Stimulated activated CD4-positive, alpha-beta T cell treated with anti-CD3 and anti-CD28 coated beads, Interleukin-15, amount 100 ng/mL, for 24 hours (primary cell): ENCODE measurements at places on chromosomes 5 and 9.

DNA sequence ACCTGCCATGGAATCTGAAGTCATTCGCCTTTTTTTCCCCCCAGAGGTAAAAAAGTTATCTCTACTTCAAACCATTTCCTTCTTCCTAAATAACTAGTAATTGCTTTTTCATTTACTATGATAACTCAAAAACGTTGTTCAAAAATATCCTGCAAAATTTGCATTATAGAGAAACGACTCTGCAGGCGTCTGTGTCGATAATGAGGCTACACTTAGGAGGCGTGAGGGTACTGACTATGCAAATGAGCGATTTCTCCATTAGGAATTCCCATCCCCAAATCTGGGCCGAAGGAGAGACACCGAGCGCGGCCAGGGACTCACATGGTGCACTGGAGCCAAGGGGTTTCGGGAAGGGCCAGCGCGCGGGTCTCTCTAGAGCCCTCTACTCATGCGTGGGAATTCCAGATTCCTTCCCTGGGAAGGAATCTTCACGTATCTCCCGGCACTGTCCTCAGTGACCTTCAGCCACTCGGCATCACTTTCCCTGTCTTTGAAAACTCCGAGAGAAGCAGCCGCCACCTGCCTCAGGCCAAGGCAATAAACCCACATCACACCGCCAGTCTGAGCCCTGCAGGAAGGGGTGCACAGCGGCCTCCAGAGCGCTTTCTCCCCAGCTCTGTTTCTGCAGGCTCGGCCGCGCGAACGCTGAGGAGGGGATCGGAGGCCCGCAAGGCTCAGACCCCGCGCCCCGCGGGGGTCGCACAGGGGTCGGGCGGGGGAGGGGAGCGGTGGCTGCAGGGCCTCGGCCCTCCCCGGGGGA, 718 bp upstream of the DENND4C start:
- DNase-seq, result no peak

- no peak for DNase-seq
Observed at GRCh38 chr9:79020276-79020675, 551.5 kb upstream of the TLE4 start.

DNA sequence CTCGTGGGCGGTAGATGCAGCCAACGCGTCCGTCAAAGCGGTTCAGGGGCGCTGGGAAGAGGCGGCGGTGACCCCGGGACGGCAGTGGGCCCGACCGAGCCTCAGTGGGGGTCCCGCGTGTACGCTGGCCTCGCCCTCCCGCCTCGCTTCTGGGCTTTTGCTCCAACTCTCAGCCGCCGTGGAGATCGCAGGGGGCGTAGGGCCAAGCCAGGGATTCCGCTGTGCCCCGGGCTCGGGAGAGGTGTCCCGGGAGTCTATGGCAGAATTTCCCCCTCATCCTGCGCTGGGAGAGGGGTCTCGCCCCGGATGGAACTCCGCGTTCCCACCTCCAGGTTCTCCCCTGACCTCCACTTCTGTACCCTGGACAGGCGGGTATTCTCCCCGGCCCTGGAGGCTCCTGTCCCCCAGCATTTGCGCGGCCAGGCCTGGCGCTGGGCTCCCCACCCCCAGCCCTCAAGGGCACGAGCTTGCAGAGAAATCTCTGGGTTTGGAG, 131.9 kb downstream of the MRPL36 start:
- DNase-seq, result no peak

- DNase-seq, result no peak
Observed at GRCh38 chr9:16092142-16093091, 539.6 kb downstream of the CCDC171 start.

DNA sequence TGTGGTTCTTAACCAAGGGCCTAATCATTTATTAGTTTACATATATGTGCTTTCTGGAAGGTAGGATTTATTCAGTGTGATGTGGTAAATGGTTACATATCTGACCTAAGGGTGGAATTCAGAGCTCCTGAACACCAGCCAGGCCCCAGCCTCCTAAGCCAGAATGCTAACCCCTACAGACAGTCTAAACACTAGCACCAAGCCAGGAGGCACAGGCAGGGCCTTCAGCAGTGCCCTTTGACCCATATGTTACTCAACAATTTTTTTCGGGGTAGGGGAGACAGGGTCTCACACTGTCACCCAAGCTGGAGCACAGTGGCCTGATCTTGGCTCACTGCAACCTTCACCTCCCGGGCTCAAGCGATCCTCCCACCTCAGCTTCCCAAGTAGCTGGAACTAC, 40.3 kb downstream of the PRKACG start:
- no peak for DNase-seq

- no peak for DNase-seq
Observed at GRCh38 chr9:107504585-107505455, 15.3 kb upstream of the KLF4 start.

- no peak for DNase-seq
Observed at GRCh38 chr5:140488914-140489313, 58.5 kb upstream of the EIF4EBP3 start.

DNA sequence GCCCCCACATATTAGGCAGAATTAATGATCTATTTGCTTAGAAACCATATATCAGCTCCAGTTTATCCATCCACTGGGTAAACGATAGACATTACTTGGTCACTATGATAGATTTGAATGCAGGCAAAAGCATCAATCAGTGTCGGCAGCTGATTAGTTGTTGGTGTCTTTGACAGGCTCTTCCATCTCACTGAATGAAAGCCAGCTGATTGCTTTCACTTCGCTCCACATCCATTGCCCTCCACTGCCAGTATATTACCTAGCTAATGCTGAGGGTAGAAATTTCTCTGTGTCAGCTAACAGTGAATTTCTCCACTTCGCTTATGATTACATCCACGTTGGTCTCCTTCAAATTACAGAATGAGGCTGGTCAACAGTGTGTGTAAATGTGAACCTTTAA, 821.3 kb upstream of the TYRP1 start:
- no peak for DNase-seq

GRCh38 chr5:83517072-83517687, 45.6 kb downstream of the VCAN start:
- no peak for DNase-seq

- DNase-seq, result no peak
Observed at GRCh38 chr5:73155271-73156222, 17.4 kb upstream of the TMEM174 start.

- no peak for DNase-seq
Observed at GRCh38 chr5:105868038-105868780, 1802.5 kb downstream of the EFNA5 start.

GRCh38 chr9:78130853-78131252, 99.2 kb upstream of the GNAQ start:
- DNase-seq, result no peak

DNA sequence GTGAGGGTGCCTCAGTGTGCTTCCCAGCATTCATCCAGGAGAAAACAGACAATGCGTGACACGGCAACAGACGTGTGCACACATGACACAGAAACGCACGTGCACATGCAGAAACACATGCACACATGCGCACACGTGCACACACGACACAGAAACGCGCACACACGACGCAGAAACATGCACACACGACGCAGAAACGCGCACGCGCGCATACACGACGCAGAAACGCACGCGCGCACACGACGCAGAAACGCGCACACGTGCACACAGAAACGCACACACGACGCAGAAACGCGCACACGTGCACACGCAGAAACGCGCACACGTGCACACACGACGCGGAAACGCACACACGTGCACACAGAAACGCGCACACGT, 16.5 kb downstream of the TPPP start:
- DNase-seq, result no peak

GRCh38 chr9:82600536-82601292, 462.2 kb downstream of the RASEF start:
- no peak for DNase-seq

DNA sequence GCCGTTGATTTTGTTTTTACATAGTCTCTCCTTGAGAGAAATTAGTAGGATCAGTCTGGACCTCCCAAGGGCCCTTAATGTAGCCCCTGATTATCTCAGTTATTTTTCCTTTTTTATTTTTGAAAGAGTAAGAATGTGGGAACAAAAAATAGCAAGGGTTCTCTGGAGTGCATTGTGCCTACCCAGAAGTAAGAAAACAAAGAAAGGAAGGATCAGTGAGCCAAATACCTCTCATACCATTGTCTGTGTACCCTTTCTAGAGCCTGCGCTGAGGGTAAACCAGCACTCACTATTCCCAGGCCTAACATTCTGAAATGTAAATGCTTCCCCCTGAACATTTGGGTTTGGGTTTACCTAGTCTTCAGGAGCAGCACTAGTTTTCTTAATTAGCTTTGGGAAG, 213.0 kb upstream of the TARS1 start:
- no peak for DNase-seq

DNA sequence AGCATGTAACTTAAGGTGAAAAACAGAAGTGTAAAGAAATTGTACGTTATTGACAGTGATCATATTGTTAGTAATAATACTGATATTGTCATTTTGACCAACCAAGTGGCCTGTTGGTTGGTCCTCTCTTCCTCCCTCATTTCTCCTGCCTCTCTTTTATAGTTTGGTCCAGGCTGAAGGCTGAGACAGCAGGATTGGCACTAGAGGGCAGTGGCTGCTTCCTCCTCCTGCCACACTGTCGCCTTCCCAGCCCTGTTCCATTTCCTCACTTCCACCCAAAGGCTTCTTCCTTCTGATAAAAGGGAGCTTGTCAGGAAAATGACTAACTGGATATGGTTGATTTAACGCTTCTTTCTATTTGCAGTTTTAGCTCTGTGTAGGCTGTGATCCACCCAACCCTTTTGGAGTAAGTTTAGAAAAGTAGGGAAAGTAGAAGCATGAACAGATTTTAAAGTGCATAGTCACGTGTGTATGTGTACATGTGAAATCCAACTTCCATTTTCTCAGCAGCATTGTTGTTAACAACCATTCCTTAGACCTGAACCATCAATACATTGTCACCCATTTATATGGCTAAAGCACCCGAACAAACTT, 35.6 kb downstream of the PTCD2 start:
- DNase-seq, result no peak

- DNase-seq, result no peak
Observed at GRCh38 chr5:3599226-3600105, 3.8 kb downstream of the IRX1 start.

GRCh38 chr5:134178096-134178419, 1.3 kb upstream of the SKP1 start:
- no peak for DNase-seq

- no peak for DNase-seq
Observed at GRCh38 chr9:98311541-98311940, 56.1 kb upstream of the TBC1D2 start.

DNA sequence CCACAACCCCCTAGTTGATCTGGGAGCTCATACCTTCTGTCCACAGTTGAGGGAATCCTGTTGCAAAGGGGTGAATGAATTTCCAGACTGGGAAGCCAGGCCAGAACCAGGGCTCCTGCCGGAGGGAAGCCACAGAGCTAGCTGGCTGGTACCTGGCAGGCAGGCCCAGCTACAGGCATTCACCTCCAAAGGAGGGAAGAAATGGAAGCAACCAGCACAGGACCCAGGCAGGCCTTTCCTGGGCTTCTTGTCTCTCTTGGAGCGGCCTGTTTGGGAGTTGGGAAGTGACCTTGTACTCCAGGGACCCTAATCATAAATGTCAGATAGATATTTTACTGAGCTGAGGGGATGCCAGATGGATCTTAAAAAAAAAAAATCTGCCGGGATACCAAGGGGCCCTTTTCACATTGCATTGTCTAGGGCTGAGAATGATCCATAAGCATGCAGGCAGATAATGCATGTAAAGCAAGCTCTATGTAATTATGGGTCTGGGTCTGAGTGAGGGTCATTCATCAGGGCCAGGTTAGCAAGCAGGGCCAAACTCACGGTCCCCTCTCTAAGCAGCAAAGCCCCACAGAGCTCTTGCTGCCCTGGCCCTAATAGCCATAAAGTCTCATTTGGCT, 8.4 kb downstream of the NR2F1 start:
- DNase-seq, result no peak

- no peak for DNase-seq
Observed at GRCh38 chr9:35679091-35679490, 5.4 kb downstream of the CA9 start.

GRCh38 chr5:132019857-132020555, 8.5 kb upstream of the ACSL6 start:
- peak; percentile 84 for DNase-seq

DNA sequence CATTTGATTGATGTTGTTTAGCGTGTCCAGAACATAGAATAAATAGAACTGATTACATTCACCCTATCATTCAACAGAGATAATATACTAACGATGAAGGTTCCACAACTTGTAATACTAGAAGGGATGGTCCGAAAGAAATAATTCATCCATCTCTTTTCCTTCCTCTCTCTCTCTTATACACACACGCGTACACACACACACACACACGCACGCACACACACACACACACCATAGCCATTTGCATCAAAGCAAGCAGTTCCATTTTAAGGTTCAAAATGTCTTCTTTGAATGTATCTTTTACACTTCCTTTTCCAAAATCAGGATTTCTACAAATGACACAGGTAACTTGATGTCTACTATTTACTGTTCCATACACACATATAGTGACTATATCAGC, 887 bp downstream of the GDA start:
- no peak for DNase-seq

GRCh38 chr9:91495450-91495849, 71.8 kb upstream of the NFIL3 start:
- no peak for DNase-seq

GRCh38 chr9:113299800-113300292, 3.3 kb downstream of the RNF183 start:
- DNase-seq, result no peak

GRCh38 chr5:96410013-96410412, 23.0 kb downstream of the PCSK1 start:
- no peak for DNase-seq

GRCh38 chr5:139759219-139759721, 36.3 kb upstream of the PSD2 start:
- no peak for DNase-seq

DNA sequence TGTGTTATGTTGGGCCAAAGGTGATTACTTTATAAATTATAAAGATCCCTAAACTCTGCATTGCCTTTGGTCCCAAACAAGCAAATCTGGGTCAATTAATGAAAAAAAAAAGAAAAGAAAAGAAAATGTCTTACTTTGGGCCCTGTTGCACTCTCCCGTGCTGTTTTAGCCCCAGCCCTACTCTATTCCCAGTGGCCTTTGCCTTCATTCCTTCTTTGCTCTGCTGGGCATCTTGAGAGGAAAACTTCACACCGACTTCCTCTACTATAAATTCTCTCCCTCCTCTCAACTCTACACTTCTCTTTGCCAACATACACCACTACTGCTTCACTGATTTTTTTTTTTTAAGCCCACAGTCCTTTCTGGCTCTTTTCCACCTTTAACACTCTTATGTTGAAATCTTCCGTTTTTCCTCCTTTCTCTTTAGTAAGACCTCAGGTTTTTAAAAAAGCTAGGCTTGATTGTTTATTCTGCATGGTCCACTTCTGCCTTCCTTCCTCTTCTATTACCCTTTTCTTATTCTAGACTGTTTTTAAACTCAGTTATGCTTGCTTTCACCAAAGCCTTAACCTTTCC, 4.5 kb upstream of the MSMP start:
- no peak for DNase-seq

GRCh38 chr9:76289042-76289441, 105.2 kb downstream of the RFK start:
- no peak for DNase-seq

- DNase-seq, result peak; percentile 9
Observed at GRCh38 chr9:78118742-78119473, 87.3 kb upstream of the GNAQ start.
